Stimulated activated CD4-positive, alpha-beta T cell treated with anti-CD3 and anti-CD28 coated beads, Interleukin-15, amount 100 ng/mL, for 24 hours (primary cell): ENCODE measurements at places on chromosomes 3 and 15.
A peak's percentile ranks its signal among the peaks of the same experiment; 100 is the strongest.

GRCh38 chr3:126732281-126733060 lies 28.4 kb downstream of the CHCHD6 start:
- no peak for DNase-seq

- no peak for DNase-seq
These were observed 159.8 kb upstream of the TSC22D2 start for GRCh38 chr3:150248116-150248887.

DNA sequence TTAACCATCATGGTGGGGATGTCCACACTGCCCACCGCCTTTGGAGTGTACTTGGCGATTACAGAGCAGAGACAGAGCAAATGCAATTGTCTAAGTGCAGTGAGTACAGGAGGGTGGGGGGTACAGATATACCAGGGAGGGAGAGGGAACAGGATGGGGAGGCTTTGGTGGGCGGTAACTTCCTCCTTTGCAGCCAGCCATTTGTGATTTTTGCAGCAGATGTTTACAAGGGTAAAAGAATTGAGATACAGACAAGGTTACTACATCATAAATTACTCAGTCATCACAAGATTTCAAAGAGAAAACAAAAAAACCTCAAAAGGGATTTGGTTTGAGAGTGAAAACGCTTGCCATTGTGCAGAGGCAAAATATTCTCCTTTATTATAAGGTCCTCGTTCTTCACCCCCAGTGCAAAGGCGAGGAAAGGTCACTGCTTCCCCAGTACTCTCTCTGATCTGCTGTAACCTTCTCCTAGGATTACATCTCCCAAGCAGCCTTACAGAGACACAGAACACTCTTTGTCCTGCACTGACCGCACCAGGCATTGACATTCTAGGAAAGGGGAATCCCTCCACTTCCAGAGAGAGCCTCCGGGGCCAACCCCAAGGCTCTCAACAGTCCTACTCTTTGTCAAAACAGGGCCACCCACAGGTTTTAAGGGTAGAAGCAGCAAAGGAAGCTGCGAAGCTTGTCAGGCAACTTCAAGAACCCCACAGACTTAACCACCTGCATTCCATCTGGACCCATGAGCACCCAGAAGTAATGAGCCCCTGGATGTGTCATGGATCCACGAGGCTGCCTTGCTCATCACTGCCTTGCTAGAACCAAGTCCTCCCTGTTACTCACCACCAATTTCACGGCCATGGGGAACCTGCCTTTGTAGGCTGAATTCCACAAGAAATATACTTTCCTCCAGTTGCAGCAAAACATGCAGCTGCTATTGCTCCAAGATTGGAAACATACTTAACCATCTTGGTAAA lies 117.3 kb downstream of the ADAMTS17 start:
- DNase-seq: no peak

DNA sequence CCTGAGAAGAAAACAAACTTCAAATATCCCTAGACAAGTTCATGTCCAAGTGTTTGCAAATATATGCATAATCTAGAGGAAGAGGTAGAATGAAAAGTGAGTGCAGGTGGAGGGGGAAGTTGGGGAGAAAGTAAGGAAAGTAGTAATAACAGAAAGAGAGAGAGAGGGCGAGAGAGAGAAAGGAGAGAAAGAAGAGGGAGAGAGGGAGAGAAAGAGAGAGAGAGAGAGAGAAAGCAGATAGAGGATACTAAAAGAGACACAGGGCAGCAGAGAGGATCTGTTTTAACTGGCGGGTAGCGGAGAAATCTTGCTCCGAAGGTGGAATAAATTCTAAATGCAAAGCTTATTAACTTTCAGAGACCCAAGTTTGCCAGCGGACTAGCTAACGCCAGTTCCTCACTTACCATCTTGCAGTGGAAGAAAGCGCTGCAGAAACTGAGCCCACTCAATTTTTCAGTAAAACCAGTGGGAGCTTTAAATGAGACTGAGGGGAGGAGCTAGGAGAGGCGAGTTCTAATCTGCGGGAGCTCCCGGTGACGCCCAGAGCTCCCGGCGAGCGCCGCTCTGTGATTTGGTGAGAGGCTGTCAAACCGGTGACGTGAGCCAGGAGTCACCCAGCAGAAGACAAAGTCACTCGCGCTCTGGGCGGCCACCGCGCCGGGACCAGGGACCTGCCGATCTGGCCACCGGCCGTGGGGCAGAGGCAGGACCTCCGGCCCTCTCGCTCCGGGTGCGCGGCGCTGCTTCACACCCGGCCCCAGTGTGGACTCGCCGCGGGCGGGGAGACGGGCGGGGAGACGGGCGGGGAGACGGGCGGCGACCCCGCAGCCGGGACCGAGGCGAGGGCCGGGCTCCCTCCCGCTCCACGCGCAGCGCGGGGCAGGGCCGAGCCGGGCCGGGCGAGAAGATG lies at the start of gene GMNC:
Gene GMNC, minus strand, starts transcription at position 486 of the 910 bp plus-strand sequence. Its CDS starts 79 bp downstream, at position 407.
- DNase-seq: peak; percentile 68

- DNase-seq: no peak
These were observed 30.5 kb downstream of the GPR176 start for GRCh38 chr15:39889601-39890000.

GRCh38 chr3:8776406-8776805 lies 7.0 kb upstream of the OXTR start:
- no peak for DNase-seq

DNA sequence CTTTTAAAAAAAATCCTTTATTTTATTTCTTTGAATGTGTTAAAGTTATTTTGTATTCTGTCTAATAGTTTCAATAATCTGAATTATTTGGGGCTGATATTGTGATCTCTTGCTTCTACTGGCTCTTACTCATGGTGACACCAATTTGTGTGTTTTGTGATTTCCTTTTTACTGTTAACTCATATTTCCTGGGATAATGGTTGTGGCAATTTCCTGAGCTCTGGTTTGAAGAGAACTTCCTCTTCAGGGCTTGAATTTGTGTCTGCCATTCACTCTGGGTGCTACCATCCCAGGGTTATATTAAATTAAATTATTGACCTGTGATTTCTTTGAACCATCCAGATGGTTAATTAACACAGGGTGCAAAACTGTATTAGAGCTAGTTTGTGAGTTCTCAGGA lies 60.4 kb upstream of the RNF7 start:
- no peak for DNase-seq

DNA sequence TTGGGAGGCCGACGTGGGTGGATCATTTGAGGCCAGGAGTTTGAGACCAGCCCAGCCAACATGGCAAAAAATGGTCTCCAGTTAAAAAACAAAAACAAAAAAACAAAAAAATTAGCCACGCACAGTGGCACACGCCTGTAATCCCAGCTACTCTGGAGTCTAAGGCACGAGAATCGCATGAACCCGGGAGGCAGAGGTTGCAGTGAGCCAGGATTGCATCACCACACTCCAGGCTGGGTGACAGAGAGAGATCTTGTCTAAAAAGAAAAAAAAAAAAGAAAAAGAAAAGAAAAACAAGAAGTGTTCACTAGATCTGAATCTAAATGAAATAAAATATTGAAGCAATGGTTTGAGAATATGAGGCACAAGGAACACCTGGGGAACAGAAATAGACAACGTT lies 36.7 kb downstream of the SLC9A9 start:
- DNase-seq: no peak

- no peak for DNase-seq
These were observed 28.7 kb downstream of the ARID3B start for GRCh38 chr15:74569731-74570070.

DNA sequence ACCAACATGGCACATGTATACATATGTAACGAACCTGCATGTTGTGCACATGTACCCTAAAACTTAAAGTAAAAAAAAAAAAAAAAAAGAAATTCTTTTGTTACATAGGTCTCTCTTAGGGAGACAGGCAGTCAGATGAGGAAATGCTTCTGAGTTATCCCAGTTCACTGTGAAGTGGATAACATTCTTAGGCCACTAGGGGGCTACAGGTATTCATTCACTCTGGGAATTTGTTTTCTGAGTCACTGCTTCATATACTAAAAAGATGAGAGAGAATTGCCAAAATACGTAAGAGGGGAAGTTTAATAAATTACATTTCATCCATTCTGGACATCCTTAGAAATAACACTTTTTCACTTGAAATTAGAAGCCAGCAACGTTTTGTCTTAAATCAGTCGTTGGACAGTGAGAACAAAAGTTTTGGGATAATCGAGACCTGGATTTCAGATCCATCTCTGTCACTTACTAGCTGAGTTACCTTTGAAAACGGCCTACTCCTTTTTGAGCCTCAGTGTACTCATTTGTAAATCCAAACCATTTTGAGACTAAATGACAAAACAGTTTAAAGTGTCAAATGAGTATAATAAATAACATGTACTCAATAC lies 738.4 kb upstream of the ALCAM start:
- DNase-seq: no peak

DNA sequence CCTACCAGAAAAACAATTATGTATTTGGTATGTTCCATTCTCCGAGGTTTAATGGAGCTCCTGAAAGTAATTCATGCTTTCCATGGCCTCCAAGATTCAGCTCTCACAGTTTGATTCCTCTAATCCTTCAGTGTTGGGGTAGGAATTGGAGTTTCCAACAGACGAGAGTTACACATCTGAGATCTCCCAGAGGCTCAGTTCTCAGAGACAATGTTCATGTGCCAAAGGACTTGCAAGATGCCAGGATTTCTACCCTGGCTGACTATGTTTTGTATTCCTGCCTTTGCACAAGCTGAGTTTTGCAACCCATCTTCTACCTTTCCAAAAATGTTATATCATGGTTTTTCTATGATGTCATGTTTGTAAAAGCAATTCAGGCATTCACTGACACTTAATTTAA lies 322.9 kb downstream of the ERC2 start:
- DNase-seq: no peak

GRCh38 chr3:72829701-72830100 lies 18.5 kb downstream of the SHQ1 start:
- DNase-seq: no peak

DNA sequence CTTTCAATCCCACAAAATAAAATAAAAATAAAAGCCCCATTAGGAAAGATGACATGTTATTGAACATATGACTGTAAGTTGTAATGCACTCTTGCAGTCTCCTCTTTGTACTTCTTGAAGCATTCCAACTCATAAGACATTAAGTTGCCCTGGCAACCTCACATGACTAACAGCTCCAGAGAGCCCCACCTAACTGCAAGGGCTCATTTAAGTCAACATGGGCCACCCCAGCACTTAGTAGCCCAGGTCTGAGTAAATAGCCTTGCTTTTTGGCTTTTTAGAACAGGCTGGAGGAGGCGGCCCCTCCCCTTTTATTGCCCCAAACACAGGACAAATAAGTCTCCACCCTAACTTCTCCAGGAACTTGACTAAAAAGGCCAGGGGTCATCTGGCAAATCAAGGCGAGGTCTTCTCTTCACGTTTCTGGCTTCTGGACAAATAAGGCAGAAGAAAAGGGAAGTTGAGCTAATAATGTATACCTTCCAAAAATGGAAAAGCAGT lies 135.1 kb downstream of the TMCO5A start:
- no peak for DNase-seq

GRCh38 chr3:71450162-71450561 lies 133.4 kb downstream of the FOXP1 start:
- DNase-seq: no peak

GRCh38 chr3:46193436-46193835 lies 14.7 kb downstream of the CCR1 start:
- DNase-seq: no peak

DNA sequence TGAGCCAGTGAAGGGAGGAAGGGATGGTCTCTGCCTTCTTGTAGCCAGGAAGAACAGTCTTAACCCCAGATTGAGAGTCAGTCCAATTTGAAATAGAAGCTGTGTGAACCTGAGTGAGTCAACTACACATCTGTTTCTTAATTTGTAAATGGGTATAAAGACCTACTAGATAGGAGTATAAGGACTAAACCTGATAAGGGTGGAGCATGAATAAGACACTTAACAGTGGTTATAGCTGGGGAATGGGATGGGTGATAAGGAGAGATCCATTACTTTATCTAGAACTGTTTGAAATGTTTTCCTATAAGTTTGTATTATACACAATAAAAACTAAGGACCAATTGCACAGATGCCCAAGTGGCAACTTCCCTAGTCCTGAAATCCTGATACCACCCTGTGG lies 1.4 kb downstream of the MAN2C1 start:
- no peak for DNase-seq

DNA sequence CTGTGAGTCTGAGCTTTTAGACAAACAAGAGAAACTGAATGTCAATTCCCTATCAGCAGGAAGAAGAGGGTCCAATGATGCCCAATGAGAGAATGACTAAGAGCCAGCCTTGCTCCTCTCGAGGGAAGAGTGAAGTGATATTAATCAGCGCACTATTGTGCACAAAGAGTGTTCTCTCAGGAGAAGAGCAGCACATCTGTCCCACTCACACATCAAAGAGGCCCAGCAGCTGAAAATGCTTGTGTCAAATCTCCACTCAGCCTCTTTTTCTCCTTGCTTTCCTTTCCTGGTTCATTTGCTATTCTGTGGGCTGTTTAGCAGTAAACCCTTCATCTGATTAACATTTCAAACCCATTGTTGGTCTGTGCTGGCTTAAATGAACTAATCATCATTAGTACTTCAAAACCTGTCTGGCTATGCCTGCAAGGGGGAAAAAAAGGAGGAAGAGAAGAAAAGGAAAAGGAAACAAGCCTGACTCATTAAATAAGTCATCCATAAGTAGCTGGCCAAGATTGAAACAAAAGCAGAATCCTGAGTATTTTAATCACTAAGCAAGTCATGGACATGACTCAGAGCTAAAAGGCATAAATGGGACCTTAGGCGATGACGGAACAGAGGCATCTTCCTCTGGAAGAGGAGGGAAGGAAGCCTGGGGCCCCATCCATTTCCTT lies 912.7 kb downstream of the TUSC7 start:
- no peak for DNase-seq

- no peak for DNase-seq
These were observed 19.9 kb upstream of the NFKBIZ start for GRCh38 chr3:101829437-101829830.

DNA sequence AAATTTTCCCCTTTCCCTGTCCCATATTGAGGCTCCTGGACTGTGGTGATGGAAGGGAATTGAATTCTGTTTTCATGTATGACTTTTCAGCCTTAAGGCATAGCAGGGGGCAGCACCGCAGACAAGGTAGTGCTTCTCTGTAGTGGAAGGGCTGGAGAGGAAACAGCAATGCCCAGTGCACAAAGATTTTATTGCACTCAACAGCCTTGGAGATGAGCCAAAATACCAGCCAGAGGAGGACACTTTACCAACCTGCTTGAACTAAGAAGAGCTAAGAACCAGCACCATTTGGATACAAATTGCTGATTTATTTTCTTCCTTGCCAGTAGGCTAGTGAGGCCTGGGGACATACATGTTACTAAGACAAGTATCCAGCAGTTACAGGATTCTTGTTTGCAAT lies 98.7 kb downstream of the KCNMB2 start:
- no peak for DNase-seq

DNA sequence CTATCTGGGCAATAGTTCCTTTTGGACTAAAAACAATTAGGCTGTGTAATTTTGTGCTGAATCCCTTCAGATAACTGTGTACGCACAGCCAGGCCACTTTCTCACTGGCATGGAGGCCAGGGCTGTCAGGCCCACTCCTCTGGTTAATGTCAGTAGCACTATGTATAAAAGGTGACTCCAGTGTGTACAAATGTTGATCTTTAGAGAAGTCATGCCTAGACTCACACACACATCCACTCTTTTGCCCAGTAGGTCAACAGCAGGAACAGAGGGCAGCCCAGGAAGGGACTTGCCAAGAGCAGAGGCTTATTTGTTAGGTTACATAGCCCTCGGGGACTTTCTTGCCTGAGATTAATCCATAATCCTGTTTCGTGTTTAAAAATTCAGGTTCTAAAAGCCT lies 416.6 kb upstream of the WNT5A start:
- no peak for DNase-seq

GRCh38 chr15:42138968-42139386 lies 17.5 kb downstream of the PLA2G4F start:
- no peak for DNase-seq

GRCh38 chr3:193593668-193594030 lies 641 bp downstream of the OPA1 start:
- DNase-seq: peak; percentile 66
